Stimulated activated CD4-positive, alpha-beta T cell treated with anti-CD3 and anti-CD28 coated beads, Interleukin-1b, Interleukin-23, amount 100 ng/mL, for 1 hour (primary cell): ENCODE measurements at places on chromosomes 5 and 9.

DNA sequence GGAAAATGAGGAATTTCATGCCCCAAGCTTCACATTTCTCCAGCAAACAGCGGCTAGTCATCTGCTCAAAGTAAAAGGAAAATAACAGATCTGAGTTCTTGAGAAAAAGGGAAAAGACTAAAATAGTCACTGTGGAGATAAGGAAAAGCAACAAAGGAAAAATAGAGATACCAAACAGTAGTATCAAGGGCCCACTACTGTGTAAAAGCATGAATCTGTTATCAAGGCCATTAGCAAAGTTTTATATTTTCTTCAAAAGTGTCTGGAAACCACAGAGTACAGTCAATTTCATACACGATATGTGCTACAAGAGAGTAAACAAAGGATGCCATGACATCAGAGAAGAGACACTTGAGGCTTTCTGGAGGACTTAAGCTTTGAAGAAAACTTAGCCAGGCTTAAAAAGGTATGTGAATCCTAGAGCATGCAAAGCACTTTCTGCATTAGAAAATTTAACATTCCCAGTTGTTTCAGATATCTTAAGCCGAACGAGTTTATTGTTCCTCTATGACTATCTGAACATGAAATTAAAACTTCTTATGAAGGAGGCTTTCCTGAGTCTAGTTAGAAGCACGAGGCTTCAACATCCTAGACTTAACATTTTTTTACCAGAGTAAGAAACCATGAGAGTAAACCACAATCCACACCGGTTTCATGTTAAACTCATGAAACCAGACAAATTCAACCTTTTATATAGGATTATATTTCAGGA is 1.2 kb downstream of the TTC33 start:
- DNase-seq = no peak

DNA sequence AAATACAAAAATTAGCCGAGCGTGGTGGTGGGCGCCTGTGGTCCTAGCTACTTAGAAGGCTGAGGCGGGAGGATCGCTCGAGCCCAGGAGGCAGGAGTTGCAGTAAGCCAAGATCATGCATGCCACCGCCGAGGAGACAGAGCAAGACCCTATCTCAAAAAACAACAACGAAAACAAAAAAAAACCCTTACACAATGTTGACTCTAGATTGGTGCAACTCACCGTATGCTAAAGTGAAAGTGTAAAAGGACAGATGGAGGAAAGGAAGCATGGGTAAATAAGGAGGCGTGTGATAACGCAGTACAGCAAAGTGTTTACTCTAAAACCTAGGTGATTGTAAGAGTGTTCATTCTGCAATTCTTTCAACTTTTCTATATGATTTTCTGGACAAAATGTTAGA is 15.9 kb upstream of the RUFY1 start:
- no peak for DNase-seq

- DNase-seq = no peak
Measured at GRCh38 chr5:314676-315487, 6.6 kb upstream of the AHRR start.

GRCh38 chr5:68528821-68529273 is 313.3 kb downstream of the PIK3R1 start:
- DNase-seq = no peak

DNA sequence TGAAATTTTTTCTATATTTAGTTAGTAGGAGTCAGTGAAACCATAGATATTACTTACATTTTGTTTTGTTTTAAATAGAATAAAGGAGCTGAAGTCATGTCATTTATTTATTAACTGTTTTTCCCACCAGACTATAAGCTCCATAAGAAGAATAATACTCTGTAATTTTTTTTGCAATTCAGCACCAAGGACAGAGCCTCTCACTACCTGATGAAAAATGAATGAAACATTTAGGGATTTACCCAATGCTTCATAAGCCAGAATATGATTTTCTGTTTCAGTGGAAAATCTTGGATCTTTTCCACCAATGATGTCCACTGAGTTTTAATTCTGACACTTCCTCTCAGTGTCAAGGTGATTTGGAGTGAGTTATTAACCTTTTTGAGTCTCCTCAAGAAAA is 624.9 kb upstream of the GRAMD2B start:
- no peak for DNase-seq

- DNase-seq = no peak
Measured at GRCh38 chr5:101160002-101160401, 256.9 kb upstream of the ST8SIA4 start.

- no peak for DNase-seq
Measured at GRCh38 chr5:9344751-9345240, 201.1 kb downstream of the SEMA5A start.

DNA sequence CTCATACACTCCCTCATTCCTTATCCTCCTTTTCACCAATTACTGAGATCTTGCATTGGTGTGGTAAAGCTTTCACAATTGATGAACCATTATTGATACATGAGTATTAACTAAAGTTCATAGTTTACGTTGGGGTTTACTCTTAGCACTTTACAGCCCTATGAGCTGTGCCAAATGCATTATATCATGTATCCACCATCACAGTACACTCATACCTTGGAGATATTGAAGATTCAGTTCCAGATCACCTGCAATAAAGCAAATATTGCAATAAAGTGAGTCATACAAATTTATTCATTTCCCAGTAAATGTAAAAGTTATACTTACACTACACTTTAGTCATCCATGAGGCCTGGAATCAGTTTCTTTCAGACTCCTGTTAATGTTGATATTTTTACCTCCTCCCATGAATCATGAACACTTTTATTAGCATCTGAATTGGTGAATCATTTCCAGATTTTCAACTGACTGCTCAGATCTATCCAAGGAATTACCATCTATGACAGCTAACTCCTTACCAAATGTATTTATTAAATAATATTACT is 546.6 kb upstream of the PTPRD start:
- DNase-seq = no peak

DNA sequence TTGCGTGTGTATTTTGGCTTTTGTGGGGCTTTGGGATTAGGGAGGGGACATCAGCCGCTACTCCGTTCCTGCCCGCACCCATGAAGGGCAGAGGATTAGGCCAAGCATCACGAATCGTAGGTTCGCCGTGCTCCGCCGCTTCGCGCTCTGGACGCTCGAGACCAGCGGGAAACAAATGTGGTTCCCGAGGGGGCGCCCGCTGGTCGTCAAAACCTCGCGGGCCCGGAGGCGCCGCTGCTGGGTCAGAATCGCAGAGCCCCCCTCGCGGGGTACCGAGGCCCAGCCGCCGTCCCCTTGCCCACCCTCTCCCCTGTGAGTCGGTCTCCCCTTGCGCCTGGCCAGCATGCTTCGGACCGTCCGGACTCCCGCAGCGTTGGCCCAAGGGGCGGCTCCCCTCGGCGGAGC is 2.3 kb upstream of the PAX5 start:
- DNase-seq = no peak

DNA sequence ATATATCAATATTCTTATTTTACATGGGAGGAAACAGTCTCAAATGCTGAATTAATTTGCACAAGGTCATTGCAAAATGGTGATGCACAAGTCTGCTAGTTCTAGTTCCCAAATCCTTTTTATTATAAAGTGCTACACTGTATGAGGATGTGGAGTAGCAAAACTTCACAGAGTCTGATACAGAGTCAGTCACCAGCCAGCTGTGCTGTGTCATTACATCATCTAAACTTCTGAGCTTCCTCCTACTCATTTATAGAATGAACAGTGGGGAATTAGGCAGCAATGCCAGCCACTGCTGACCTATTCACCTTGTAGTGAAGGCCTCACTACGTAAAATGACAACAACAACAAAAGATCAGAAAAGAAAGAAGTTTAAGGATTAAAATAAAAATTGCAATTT is 357.8 kb downstream of the TMEM167A start:
- DNase-seq = no peak

GRCh38 chr5:88675168-88675707 is 207.7 kb downstream of the MEF2C start:
- no peak for DNase-seq

- no peak for DNase-seq
Measured at GRCh38 chr9:108484468-108484867, 371.3 kb downstream of the ACTL7B start.

DNA sequence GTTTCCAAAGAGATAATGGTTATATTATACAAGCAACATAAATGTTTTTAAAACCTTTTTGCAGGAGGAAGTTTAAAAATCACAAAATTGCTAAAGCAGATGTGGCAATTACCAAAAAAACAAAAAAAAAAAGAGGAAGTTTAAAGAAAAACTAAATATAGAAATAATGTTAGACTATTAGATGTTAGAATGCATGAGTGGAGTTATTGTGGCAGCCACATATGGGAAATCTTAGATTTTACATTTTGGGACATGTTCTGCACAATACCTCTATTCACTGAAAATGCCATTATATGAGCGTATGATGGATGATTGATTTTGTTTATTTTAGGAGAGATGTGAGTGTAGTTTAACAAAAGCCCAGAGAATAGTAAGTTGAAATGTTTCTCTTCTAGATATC is 31.2 kb upstream of the DTWD2 start:
- DNase-seq = no peak

- DNase-seq = no peak
Measured at GRCh38 chr5:172238334-172238733, 44.4 kb downstream of the EFCAB9 start.

- no peak for DNase-seq
Measured at GRCh38 chr9:107487521-107488374, 1.8 kb downstream of the KLF4 start.

DNA sequence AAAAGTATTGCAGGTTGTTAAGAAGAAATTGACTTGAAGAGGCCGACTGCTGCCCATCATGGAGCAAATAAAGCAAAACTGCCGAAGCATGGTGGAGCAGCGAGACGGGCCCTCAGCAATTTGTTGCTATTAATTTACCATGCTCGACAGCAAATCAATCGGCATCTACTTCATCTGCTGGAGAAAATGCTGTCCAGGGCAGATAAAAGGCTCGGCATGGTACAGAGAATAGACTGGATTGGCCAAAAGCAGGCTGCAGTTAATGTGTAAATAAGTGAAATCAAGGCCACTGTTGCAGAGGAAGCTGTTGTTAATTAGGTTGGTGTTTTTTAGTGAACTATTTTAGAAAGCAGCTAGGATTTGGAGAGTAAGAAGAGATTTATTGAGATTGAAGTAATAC is 8.3 kb downstream of the TLE4 start:
- no peak for DNase-seq

DNA sequence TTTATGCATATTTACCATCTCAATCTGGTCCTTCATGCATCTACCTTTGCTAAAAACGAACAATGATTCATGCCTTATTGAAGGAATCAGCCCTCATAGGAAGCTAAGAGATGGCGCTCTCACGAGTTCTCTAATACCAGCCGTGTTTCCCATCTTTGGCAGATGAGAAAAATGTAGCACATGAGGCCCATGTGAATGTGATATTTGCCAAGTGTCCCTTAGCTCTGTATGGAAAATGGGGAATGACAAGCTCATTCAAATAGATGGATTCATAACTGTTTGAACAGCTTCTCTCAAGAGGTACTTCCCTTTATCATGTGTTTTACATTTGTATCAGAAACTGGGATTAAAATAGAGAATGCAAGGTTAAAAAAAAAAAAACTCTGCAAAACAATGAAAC is 66.1 kb downstream of the TTC39B start:
- DNase-seq = no peak

DNA sequence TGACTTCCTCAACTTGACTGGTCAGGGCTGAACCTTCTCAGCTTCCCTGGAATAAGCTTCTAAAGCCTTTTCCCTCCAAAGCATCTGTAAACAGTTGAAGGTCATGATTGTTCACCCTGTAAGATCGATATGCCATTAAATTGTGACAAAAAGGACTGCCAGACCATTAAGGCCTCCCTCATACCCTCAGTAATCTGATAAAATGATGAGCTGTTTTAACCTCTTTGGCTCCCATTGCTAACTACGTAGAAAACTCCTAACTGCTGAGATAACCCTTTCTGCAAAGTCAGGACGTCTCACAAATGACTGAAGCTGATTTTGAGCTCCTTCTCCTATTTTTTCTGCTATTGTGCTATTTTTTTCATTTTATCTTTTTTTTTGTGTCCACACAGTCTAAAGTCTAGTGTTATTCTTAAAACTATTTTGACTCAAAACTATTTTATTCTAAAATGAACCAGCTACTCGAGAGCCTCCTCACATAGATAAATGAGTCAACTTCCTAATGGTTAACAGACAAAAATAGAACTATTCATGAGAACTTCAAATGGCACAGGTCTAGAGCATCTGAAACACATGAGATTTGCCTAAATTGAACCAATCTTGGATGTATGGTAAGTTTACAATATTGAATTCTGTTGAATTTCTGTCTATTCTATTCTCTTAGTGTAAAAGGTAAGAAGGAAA is 395.6 kb upstream of the TLE4 start:
- no peak for DNase-seq

DNA sequence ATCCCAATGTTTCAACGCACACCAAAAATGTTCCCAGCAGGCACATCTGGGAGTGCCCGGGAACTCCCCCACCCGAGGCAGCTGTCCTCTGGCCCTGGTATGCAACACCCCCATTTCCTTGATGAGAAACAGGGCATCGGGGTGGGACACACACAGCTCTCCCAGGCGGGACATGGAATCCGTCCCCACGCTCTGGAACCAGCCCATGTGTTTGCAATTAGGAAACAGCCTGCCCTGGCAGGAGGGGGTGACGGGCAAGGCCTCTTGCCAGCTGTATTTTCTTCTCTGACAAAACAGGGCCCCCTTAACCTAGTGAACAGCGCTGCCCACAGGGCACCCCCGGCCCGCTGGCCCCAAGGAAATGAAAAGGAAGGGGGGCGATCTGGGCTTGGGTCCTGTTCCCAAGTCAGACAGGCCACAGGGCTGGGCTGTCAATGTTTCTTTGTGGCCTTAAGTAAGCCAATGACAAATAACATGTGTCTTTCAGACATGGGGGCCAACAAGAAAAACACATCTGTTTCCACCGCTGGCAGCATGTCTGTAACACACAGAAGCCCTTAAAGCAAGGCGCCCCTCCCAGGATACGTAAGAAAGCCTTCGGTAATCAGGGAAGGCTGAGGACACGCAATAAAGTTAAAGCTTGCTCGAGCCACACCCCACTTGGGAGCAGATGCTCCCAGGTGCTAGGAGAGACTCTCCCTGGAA is 125.3 kb downstream of the ROR2 start:
- no peak for DNase-seq

DNA sequence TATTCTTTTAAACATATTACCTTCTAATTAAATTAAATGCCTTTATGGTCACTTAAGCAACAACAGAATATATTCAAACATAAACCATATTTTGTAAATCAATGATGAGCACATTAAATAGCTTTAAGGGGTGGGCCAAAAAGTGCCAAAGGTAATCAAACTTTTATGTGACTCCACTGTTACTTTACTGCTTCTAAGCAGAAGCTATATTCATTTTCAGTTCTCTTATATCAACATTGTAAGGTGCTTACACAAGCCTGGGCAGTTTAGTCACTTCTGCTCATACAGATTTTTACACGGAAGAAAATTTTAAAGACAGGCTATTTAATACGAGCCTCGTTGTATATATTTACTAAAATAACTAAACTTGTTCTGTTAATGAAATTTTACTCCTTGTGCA is 29.9 kb downstream of the RFX3 start:
- no peak for DNase-seq

- no peak for DNase-seq
Measured at GRCh38 chr9:28056466-28056865, 483.2 kb upstream of the C9orf72 start.
